Posterior cingulate gyrus (tissue), 11 donors: ENCODE measurements at places on chromosomes 4 and X.
A peak's percentile ranks its signal among the peaks of the same experiment; 100 is the strongest.

- DNase-seq = no peak
These were observed 1.1 kb upstream of the PGRMC2 start for GRCh38 chr4:128288689-128289106.

DNA sequence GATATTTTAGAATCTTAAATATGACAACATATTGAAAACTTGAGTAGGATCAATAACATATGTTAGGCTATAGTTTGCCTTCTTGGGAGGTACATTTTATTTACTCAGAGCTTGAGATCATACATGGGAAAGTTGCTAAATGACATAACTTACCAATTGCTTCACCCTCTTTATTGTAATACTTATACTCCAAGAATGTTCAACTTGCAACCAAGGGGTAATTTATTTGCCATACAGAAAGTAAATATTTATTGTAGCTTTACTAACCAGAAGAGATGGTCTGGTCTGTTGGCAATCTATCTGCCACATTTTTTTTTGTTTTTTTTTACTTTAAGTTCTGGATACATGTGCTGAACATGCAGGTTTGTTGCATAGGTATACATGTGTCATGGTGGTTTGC, 426.6 kb downstream of the ARHGAP24 start:
- DNase-seq = no peak

GRCh38 chr4:168817370-168817769, 192.7 kb downstream of the CBR4 start:
- no peak for DNase-seq

DNA sequence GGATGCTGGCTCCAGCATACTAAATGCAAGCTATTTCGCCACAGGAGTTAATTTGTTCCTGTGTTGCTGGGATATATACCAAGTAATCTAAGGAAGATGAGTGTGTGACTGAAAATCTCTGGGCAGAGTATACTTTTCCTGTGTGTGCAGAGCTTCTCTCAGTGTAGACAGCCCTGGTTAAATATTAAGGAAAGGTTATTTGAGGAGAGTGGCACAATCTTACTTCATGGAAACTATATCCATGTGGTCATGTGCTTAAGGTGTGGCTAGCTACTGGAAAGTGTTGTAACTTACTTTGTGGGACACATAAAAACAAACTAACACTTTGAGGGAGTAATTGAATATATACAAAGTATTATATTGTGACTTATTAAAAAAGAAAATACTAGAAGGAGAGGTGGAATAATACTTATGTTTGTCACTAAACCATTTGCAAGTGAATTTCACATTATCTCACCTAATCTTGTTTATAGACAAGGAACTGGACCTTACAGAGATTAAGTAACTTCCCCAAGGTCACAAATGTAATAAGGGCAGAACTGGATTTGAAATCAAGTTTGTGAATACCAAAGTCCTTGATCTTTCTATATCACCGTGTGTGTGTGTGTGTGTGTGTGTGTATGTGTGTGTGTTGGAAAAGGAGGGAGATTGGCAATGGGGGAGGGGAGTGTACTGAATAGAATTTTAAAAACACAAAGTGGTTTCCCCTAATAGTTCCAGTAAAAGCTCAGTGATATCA, 408.2 kb upstream of the NR3C2 start:
- DNase-seq = no peak

GRCh38 chrX:129525162-129525561, 1.9 kb upstream of the SMARCA1 start:
- DNase-seq = no peak

DNA sequence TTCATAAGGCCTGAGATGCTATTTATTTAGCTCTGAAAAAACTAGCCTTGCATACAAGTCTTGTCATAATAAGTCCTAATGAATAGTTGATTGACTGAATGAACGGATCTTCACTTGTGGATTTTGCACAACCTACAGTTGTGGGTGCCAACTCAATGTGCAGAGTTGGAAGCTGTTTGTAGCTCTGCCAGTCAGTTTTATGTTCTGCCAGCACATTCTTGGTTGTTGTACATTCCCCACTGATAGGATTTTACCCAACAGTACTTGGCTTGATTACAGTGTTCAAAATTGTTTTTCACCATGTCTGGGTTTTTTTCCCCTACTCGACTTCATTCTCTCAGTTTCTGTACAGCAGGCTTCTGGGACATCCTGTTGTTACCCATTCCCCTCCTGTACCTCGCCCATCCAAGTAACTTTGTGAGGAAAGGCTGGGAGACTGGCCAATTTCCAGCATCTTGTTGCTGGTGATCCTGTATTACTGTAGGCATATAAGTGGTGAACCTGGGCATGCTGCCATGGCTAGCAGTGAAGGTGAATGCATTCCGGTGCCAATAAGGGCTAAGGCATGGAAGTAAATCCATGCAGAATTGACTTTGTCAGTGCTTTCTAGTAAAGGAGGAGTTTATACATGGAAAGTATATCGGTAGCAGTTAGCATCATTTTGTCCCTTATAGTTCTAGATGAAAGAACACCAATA, 22.8 kb downstream of the IL1RAPL1 start:
- DNase-seq = no peak

DNA sequence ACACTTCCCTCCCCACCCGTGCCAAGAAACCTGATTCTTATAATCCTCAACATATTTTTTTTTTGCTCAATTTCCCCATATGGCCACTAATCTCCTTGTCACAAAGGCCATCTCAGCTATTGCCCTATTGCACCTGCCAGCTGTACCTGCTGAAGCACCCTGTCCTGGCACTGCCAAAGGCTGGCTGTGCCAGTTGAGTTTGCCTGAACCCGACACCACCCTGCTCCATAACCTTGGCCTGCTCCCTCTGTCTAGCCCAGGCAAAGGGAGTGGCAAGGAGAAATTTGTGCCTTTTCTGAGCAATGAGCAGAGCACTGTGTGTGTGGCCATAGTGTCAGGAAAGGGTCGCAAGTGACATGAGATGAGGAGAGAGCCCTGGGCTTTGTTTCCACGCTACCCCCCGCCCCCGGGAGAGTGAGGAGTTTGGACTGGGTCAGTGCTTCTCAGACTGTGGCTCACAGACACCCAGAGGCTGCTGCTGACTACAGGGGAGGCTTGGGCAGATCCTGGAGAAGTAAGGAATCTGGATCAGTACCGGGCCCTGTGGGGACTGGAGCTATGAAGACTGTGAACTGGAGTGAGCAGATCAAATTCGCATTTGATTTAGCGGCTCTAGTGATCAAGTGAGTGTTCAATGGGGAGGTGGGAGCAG, 42.2 kb upstream of the HMGB3 start:
- DNase-seq = no peak

GRCh38 chr4:78518561-78518960, 33.0 kb upstream of the ANXA3 start:
- no peak for DNase-seq

DNA sequence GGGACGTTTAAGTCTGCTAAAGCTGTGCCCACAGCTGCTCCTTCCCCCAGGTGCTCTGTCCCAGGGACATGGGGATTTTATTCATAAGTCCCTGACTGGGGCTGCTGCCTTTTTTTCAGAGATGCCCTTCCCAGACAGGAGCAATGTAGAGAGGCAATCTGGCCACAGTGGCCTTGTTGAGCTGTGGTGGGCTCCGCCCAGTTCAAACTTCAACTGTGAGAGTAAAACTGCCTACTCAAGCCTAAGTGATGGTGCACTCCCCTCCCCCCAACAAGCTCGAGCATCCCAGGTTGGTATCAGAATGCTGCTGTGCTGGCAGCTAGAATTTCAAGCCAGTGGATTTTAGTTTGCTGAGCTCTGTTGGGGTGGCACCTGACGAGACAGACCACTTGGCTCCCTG, 1371.4 kb downstream of the ADGRL3 start:
- no peak for DNase-seq

DNA sequence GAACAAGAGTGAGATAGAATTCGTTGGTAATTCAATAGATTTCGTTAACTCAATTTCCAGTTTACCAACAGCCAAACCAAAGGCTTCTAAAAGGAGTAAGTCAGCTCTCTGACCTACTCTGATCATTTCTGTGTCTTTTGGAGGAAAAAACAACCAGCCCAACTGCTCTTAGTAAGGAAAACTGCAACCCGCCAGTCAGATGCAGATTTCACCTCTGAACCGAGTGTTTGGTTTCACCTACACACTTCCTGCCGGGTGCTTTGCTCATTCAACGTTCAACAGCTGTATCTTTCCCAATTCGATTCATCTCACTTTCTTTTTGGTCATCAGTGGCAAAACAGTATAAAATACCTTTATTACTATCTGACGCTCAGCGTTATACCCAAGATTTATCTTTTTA, 24.5 kb downstream of the TMSB4X start:
- no peak for DNase-seq

DNA sequence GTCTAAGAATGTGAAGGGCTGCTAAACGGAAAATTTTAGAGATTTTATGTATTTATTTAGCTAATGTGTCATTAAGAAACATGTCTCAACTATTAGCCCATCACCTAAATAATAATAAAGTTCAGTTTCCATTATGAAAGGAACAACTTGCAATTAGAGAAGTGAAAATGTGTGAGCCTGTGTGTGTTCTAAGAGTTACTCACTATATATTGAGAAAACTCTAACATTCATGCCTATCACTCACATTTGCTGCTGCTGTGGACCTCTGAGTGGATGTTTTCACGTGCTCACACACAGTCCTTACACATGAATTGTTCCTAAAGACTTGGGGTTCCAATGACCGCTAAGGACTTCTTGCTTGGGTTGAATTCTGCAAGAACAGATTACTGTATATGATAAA, 364.0 kb downstream of the TMA16 start:
- DNase-seq = no peak

DNA sequence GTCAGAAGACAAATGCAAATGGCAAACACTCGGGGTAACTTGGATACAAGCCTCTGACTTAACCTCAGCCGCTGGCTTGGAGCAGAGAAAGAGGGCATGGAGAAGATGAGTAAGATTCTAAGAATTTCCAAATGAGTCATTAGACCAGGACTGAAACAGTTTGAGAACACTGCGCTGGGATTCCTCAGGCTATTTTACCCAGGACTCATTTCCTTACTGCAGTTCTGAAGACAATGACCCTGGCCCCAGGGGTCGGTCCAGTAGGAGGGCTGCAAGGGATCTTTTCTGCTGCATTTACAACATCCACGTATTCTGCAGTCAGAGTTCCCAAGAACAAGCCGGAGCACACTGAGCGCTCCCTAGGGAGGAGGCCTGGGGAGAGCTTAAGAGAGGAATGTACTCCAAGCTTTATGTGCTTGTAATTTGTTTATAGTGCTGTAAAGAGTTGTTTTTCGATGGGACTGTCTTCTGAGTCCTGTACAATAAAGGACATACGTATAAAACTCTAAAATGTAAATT, 27.3 kb upstream of the SORBS2 start:
- DNase-seq = no peak

DNA sequence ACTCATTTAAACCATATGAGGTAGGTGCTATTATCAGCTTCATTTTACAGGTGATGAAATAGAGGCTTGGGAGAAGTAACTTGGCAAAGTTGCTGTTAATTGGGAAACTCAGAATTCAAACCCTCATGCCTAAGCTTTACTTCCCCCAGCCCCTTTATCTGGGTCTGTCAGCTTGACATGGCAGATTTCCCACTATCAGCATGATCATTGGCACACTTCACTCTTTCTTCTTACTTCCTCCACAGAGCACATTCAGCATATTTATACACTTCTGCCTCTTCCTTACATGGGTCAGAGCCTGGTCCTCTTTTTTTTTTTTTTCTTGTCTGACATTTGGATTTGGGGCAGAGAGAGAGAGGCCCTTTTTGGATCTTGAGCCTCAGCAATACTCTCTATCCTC, 56.5 kb upstream of the ARX start:
- DNase-seq = no peak

- DNase-seq = no peak
These were observed 51.2 kb downstream of the TRIML1 start for GRCh38 chr4:188190461-188190860.

DNA sequence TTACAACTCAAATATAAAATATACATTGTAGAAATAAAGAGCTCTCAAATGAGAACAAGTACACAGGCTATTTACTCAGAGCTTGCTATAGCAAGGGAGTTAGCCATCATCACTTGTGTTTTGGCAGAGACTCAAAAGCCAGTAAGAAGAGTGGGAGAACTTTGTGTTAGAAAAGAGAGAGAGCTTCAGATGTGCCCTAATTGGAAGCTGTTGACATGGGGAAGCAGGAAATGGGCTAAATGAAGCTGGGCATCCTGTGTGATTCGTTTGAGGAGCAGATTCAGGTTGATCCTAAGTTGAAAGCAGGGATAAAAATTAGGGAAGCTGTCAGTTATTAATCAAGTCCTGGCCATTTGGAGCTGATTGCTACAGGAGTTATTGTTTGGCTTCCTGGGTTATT, 207.4 kb upstream of the MAOA start:
- no peak for DNase-seq

GRCh38 chrX:153495362-153495751, 577 bp downstream of the BGN start:
- no peak for DNase-seq

DNA sequence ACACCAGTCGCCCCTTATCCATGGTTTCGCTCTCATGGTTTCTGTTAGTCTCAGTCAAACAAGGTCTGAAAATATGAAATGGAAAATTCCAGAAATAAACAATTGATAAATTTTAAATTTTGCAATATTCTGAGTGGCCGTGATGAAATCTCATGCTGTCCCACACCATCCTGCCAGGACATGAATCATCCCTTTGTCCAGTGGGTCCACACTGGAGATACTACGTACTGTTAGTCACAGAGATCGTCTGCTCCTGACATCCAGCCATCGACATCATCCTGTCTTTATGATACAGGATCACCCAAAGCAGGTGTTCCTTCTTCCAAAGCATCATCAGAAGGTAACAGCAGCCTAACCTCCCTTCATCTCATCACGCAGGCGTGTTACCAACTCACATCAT, 76.5 kb upstream of the MSX1 start:
- DNase-seq = no peak

GRCh38 chrX:107716816-107717700, 58.5 kb downstream of the TSC22D3 start:
- peak; percentile 77 for DNase-seq
